NCI-H1092 (cell line): ENCODE measurements at places on chromosomes 7 and 10.

GRCh38 chr7:151019130-151019447, 5.2 kb downstream of the ATG9B start:
- no peak for DNase-seq

DNA sequence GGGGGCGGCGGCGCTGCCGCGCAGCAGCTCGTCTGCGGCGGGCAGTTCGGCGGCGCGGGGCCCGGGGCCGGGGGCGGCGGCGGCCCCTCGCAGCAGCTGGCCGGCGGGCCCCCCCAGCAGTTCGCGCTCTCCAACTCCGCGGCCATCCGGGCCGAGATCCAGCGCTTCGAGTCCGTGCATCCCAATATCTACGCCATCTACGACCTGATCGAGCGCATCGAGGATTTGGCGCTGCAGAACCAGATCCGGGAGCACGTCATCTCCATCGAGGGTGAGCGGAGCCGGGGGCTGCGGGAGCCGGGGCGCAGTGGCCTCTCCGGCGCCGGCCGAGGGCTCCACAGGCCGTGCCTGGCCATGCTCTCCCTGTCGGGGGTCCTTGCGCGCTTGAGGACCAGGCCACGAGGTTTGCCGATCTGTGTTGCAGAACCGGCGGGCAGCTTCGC, 548 bp downstream of the AGAP3 start:
- no peak for DNase-seq

DNA sequence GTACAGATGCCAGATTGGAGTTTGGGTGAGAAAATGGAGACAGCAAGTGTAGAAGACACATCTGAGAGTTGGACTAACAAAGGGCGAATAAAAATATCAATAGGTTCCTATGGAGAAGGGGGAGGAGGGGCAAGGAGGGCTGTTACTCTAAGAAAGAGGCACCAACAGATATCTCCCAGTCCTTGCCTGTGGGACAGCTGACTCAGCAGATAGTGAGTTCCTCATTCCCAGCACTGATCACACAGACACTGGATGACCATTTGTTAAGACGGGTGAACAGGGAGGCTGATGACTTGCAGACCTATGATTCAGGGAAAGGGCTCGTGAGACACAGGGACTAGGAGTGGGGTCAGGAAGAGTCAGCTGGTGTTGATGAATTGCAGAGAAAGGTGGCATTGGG, 5.7 kb upstream of the PRR15 start:
- no peak for DNase-seq

DNA sequence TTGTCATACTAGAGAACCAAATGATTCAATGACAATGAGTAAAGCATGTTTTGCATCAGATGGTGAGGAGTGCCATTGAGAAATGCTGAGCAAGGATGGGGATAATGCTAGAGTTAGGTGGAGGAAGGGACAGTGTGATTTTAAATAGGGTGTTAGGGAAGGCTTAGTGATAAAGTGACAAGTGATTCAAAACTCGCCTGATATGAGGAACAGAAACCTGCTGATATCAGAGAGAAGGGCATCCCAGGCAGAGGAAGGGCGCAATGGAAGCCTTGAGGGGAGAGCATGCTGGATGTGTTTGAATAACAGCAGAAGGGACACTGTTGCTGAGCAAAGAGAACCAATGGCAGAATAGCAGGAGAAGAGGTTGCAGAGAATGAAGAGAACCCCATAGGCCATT, 196.2 kb downstream of the NRG3 start:
- no peak for DNase-seq

DNA sequence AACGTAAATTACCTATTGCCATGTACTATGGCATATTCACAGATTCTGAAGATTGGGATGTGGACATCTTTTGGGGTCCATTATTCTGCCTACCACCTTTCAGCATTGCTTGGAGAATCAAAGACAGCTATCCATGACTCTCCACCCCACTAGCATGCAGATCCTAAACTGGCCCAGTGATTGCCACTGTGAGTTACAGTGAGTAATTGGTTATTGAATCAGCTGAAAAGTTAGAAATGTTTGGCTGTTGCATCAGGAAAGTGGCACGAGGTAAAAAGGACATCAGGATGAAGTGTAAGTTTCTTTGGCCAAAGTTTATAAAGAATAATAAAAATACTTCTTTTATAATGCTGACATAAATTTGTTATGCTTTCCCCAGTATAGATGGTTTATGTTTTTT, 148.2 kb upstream of the ETV1 start:
- DNase-seq, result no peak

DNA sequence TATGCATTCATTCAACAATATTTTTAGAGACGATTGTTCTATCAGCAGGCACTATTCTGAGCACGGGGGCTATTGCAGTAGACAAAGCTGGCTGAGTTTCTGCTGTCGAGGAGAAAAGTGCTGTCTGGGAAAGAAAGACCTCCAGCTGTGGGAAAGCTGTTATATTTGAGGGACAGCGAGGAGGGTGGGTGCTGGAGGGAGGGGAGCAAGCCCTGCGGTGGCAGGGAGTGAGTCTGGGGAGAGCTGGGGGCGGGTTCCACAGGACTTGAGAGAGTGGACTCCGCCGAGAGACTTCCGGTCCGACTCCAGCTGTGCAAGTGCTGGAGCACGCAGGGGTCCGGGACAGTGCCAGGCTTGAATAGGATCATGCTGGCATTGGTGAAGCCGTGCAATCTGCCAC, 602.1 kb upstream of the FOXK1 start:
- no peak for DNase-seq

GRCh38 chr10:117541405-117541908, 1.1 kb upstream of the EMX2 start:
- no peak for DNase-seq

DNA sequence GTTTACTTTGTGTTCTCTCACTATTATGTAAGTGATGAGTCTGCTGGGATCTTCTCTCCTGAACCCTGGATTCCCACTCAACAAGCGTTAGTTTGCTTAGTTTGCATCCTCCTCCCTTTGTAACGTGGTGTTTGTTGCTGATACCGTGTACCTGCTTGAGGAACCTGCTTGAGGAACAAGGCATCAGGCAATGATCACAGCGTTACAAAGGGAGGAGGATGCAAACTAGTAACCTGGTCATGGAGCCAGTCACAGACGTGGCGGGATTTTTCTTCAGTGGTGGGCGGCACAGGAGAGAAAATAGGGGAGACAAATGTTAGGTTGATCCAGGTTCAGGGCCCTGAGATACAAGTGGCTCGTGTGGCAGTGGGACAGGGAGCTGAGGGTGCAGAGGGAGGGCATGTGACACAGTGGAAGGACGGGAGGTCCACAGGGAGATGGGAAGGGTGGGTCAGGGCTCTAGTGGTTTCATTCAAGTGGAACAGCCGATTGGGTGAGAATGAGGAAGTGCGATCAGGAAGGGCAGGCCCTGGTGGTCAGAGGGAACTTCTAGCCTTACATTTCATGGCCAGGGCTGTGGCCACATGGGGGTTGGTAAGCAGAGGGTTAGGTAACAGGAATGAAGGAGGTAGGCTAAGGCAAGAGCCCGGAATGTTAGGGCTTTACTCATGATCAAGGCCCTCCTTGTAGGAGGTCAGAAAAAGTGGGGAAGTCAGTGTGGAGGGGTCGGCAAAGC, 38.0 kb downstream of the SNX10 start:
- DNase-seq, result no peak
